Astrocyte (in vitro differentiated cells and primary cell): ENCODE measurements at places on chromosomes 4 and X. TPM values are rescaled to one million over a fixed set of nuclear protein-coding genes. Genes with fewer than 3 reads are reported as not detected.

GRCh38 chrX:94942603-94943002 is 1268.6 kb downstream of the FAM133A start:
- H3K27me3 ChIP-seq = no peaks in the 10 kb centered on the region
- H3K4me1 ChIP-seq = no peaks in the 10 kb centered on the region
- no peak for DNase-seq
- no peaks in the 10 kb centered on the region for H3K36me3 ChIP-seq

FUNDC1 gene
- total RNA-seq = 16.0 and 17.0 TPM in 2 replicates

SH2D1A gene
- total RNA-seq = not detected in 2 replicates

UGT2B7 gene
- 0.25 and 0.55 TPM in 2 replicates for total RNA-seq
